ENCODE measurements at places on chromosomes 13 and 19.
A peak's percentile ranks its signal among the peaks of the same experiment; 100 is the strongest.

GRCh38 chr19:39363901-39364457, 21.8 kb downstream of the SAMD4B start:
- DNase-seq: no peak

- peak; percentile 17 for DNase-seq
Measured at GRCh38 chr19:58305932-58306323, 751 bp downstream of the ERVK3-1 start.

GRCh38 chr19:32611161-32611560, 30.2 kb downstream of the PDCD5 start:
- no peak for DNase-seq

DNA sequence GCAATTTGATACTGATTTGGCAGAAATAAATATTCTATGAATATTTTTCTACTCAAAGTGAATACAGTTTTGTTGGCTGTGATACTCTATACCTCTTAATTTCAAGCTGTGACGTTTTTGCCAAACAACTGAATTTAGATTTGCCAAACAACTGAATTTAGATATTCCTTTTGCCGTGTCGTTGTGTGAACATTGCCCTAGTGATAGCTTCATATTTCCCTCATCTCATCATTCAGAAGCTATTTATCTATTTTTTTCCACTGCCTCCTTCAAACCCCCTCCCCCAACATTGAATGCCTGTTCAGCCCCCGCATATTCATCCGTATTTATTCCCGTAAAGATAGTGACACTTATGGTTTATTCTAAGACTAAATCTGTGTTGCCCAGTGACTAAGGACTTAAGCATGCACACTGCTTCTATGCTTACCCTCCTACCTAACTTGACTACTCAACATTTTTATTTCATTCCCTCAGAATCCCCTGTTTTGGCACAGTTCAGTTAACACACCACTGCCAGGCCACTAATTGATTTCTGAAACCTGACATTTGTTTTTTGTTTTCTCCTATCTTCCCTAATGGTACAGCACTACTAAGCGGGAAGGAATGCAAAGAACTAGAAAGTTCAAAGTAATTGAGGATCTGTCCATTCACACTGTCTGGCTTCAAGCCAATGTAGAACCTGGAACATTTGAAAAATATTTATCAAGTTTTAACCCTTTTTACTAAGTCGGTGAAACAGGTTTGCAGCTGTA, 2.8 kb upstream of the KLF5 start:
- peak; percentile 57 for DNase-seq

DNA sequence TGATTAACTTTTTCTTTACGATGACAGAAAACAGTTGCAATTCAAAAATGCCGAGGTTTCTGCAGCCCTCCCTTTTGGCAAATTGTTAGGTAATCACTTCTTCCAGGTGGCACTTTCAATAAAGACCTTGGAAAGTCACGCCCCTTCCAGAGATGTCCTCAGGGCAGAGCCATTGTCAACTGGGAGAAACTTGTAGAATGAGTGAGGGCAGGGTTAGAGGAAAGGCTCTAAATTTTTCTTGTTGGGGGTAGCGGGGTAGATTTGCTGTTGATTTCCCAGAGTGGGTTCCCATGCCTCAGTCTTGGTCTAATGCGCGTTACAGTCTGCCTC, 421.1 kb downstream of the FGF9 start:
- DNase-seq: no peak

GRCh38 chr13:110929104-110929777, 14.4 kb upstream of the ANKRD10 start:
- no peak for DNase-seq

- DNase-seq: no peak
Measured at GRCh38 chr13:45778882-45779281, 72.7 kb downstream of the SIAH3 start.

GRCh38 chr19:8518536-8518935, 4.6 kb upstream of the ZNF414 start:
- no peak for DNase-seq

GRCh38 chr13:102089177-102089576, 312.7 kb downstream of the FGF14 start:
- DNase-seq: no peak

GRCh38 chr13:31444266-31444856, 244.6 kb downstream of the B3GLCT start:
- DNase-seq: no peak

- no peak for DNase-seq
Measured at GRCh38 chr19:10601999-10602329, 14.9 kb upstream of the AP1M2 start.

DNA sequence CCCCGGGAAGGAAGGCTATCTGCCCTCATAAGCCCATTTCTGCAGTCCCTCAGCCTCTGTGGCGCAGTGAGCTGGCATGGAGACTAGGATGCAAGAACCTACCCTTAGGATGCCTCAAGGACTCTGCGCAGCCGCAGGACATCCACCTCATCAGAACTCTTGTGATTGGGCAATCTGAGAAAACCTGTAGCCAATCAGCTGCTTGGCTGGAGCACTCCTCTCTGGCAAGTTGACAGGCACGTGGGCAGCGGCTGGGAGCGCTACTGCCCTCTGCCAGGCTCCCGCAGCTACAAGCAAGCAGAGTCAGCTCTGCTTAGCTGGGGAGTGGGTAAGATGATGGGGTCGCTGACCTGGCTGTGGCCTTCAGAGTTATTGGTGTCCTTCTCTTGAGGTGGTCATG, 1.5 kb upstream of the ECSIT start:
- DNase-seq: peak; percentile 73

GRCh38 chr19:54282686-54283470, 2.0 kb upstream of the LILRB2 start:
- no peak for DNase-seq

GRCh38 chr19:2288338-2288817, 6.4 kb upstream of the PEAK3 start:
- no peak for DNase-seq

- DNase-seq: no peak
Measured at GRCh38 chr19:31149441-31149941, 199.7 kb downstream of the TSHZ3 start.

DNA sequence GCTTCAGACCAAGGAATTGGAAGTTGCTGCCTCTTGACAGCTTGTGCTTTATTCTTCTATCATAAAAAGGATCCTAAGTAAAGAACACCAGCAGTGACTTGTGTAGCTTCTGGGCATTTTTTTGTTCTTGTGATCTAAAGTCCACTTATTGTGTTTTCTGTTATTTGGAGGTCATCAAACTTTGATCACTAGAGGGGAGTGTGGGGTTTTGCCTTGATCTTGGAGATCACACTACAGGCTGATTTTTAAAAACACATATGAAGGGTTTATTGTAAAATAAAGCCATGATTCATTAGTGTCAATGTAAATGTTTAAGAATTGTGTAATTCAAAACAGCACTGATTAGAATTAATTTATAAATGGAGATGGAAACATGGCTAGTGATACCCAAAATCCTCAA, 328.7 kb upstream of the EDNRB start:
- DNase-seq: no peak

DNA sequence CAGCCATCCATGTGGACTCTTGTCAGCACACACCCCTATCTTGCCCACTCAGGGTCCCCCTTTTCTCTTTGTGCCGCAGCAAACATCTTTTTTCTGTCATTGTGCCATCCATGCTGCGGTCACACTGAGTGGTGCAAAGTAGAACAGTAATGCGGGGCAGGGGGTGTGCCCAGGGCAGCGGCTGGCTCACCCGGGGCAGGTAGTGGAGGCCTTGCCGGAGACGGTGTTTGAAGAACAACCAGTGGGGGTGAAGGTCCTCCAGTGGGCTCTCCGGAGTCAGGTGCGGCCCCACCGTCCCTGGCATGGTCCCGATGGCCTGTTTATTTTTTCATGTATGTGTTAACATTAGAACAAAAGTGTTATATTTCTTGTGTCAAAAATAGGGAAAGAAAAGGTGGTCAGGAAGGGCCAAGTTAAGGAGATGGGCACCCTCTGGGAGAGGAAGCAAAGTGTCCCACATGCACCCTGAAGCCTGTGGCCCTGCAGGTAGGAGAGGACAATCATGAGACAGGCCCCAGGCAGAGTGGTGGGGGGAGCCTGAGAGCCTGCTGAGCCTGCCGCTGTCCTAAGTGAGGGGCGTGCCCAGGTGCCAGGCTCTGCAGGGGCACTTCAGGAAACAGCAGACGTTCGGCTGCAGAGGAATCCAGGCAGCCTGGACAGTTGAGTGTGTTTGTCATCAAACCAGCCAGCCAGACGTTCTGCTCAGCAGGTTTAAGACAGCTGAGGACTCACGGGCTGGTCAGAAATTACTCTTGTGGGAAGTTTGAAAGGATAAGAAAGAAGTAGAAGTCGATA, 12.3 kb downstream of the TSSK6 start:
- DNase-seq: no peak

- no peak for DNase-seq
Measured at GRCh38 chr19:29527500-29528328, 1.9 kb downstream of the VSTM2B start.

DNA sequence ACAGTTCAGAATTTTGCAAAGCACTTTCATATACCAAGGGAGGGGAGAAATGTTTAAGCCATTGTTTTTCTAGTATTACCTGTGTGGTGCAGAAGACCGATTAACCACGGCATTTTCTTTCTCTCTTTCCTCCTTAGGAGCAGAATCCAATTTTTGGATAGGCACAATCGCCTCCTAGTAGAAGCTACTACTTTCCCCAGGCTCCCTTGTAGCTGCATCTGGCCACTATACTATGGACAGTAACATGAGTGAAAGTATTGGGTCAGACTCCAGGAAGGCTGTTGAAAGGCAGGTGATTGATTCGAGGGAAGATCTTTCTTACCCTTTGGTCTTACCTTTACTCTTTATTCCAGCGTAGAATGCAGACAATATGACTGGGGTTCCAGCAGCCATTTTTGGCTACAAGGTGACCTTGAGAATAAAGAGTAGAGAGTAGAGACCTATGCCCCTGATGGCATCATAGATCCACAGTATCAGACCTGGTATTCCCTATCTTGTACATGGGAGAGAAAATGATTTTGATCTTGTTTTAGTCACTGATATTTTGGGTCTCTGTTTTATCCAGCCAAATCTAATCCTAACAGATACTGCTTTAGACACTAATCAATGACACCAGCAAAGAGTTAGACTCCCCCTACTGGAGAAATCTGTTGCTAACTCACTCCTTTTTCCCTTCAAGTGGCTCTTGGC, 77.0 kb downstream of the LRRC63 start:
- peak; percentile 18 for DNase-seq

GRCh38 chr19:55247621-55248099, 11.2 kb downstream of the PPP6R1 start:
- no peak for DNase-seq

GRCh38 chr19:36528921-36529518, 949 bp upstream of the ZNF260 start:
- peak; percentile 31 for DNase-seq
